CD4-positive, CD25-positive, alpha-beta regulatory T cell (primary cell): ENCODE measurements at places on chromosomes 1 and 21. TPM values are rescaled to one million over a fixed set of nuclear protein-coding genes. Genes with fewer than 3 reads are reported as not detected.
A peak's percentile ranks its signal among the peaks of the same experiment; 100 is the strongest.

DNA sequence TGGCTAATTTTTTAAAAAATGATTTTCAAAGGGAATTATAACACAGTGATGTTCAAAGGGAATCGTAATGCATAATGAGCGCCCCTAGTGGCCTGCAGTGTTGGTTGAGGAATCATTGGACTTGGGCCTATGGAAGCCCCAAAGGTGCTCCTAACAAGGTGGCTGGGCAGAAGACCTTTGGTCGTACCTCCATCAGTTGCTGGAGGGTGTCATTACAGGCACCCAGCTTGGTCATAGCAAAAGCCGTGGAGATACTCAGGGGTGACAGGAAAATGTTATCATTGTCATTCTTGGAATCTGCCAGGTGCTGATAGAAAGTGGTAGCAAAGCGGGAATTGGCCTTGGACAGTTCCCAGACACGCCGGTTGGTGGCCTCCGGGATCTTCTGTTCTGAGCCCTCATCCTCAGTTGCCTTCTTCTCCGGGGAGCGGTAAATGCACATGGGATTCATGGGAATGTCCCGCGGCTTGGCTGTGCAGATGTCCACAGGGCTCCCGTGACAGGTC, 2.7 kb downstream of the SERPINC1 start:
- H3K4me1 ChIP-seq, result no peaks in the 10 kb centered on the region
- no peak for DNase-seq
- H3K27ac ChIP-seq, result no peak overlapping the region
- H3K36me3 ChIP-seq, result no peaks in the 10 kb centered on the region
- H3K4me3 ChIP-seq, result no peak overlapping the region

- no peaks in the 10 kb centered on the region for H3K27me3 ChIP-seq
- peaks cover 9% of the 10 kb centered on the region for H3K4me1 ChIP-seq
Measured at GRCh38 chr1:24898909-24899439, 31.1 kb downstream of the RUNX3 start.

GRCh38 chr1:15088281-15088971, 65.1 kb upstream of the TMEM51 start:
- H3K27ac ChIP-seq, result no peak overlapping the region
- no peak for DNase-seq
- H3K4me1 ChIP-seq, result no peaks in the 10 kb centered on the region
- no peaks in the 10 kb centered on the region for H3K27me3 ChIP-seq

GRCh38 chr1:37137014-37137413, 102.7 kb upstream of the GRIK3 start:
- DNase-seq, result no peak
- H3K4me1 ChIP-seq, result no peaks in the 10 kb centered on the region
- no peaks in the 10 kb centered on the region for H3K27me3 ChIP-seq
- no peak overlapping the region for H3K27ac ChIP-seq

- no peaks in the 10 kb centered on the region for H3K36me3 ChIP-seq
- H3K4me1 ChIP-seq, result no peaks in the 10 kb centered on the region
- H3K27me3 ChIP-seq, result no peaks in the 10 kb centered on the region
- no peak for DNase-seq
- no peak overlapping the region for H3K27ac ChIP-seq
- H3K4me3 ChIP-seq, result no peak overlapping the region
Measured at GRCh38 chr1:41840592-41841246, 78.0 kb downstream of the HIVEP3 start.

DNA sequence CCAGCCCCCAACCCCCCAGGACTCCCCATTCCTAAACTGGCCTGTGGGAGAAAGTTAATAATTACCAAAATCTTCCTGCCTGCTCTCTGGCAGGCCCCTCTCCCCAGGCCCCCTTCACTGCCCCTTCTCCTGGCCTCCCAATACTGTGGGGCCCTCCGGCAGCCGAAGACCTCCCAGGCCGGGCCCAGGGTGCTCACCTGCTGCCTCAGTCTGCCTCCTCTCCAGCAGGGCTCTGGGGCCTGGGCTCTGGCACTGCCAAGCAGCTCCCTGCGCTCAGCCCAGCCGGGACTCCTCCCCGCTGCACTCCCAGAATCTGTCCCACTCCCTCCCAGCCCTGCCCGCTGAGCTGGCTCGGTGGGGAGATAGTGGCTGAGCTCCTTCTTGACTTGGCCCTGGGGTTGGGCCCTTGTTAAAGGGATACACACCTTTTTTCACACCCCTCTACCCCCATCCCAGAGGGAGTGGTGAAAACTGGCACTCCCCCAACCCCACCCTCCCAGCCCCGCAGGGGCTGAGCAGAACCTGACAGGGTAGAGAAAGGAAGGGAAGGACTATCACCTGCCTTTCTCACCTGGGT, at the start of gene S100A16:
Gene S100A16, minus strand, starts transcription at position 383 of the 577 bp plus-strand sequence. CDS start 4,986 bp downstream, outside the sequence.
- no peaks in the 10 kb centered on the region for H3K27me3 ChIP-seq
- no peak within 1 kb of the TSS for H3K27ac ChIP-seq
- no peak within 1 kb of the TSS for H3K4me3 ChIP-seq

CLIC4 gene
- polyA plus RNA-seq, result 0.09 TPM

- no peaks in the 10 kb centered on the region for H3K4me1 ChIP-seq
- DNase-seq, result no peak
- H3K27me3 ChIP-seq, result no peaks in the 10 kb centered on the region
- H3K4me3 ChIP-seq, result no peak overlapping the region
- H3K27ac ChIP-seq, result no peak overlapping the region
Measured at GRCh38 chr1:230507236-230507635, 81.1 kb upstream of the PGBD5 start.

- no peaks in the 10 kb centered on the region for H3K27me3 ChIP-seq
- no peak overlapping the region for H3K27ac ChIP-seq
- DNase-seq, result no peak
- H3K4me1 ChIP-seq, result no peaks in the 10 kb centered on the region
- H3K36me3 ChIP-seq, result no peaks in the 10 kb centered on the region
Measured at GRCh38 chr21:32427958-32428623, 15.6 kb downstream of the EVA1C start.

DNA sequence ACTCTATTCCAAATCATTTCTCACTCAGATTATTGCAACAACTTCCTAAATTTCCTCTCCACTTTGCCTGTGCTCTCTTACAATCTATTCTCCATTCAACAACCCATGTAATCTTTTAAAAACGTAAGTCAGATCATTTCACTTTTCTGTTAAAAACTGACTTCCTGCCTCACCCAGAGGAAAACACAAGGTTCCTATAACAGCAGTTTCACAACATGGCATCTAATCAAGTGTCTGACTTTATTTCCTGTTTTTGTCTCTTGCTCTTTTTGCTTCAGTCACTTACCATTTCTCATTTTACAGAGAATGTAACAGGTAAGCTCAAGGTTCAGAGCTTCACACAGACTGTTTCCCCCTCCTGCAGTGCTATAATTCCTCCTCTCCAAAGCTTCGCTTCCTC, 560.7 kb downstream of the LRRIQ3 start:
- no peak overlapping the region for H3K4me3 ChIP-seq
- H3K4me1 ChIP-seq, result no peaks in the 10 kb centered on the region
- H3K27ac ChIP-seq, result no peak overlapping the region
- H3K27me3 ChIP-seq, result no peaks in the 10 kb centered on the region
- H3K36me3 ChIP-seq, result no peaks in the 10 kb centered on the region

- no peak overlapping the region for H3K4me3 ChIP-seq
- no peaks in the 10 kb centered on the region for H3K27me3 ChIP-seq
- no peak overlapping the region for H3K27ac ChIP-seq
- H3K4me1 ChIP-seq, result no peaks in the 10 kb centered on the region
- H3K36me3 ChIP-seq, result no peaks in the 10 kb centered on the region
Measured at GRCh38 chr1:167849666-167850065, 64.3 kb downstream of the ADCY10 start.

- no peak overlapping the region for H3K27ac ChIP-seq
- H3K36me3 ChIP-seq, result no peaks in the 10 kb centered on the region
- H3K27me3 ChIP-seq, result no peaks in the 10 kb centered on the region
Measured at GRCh38 chr1:230310381-230311163, 115.6 kb downstream of the PGBD5 start.

DNA sequence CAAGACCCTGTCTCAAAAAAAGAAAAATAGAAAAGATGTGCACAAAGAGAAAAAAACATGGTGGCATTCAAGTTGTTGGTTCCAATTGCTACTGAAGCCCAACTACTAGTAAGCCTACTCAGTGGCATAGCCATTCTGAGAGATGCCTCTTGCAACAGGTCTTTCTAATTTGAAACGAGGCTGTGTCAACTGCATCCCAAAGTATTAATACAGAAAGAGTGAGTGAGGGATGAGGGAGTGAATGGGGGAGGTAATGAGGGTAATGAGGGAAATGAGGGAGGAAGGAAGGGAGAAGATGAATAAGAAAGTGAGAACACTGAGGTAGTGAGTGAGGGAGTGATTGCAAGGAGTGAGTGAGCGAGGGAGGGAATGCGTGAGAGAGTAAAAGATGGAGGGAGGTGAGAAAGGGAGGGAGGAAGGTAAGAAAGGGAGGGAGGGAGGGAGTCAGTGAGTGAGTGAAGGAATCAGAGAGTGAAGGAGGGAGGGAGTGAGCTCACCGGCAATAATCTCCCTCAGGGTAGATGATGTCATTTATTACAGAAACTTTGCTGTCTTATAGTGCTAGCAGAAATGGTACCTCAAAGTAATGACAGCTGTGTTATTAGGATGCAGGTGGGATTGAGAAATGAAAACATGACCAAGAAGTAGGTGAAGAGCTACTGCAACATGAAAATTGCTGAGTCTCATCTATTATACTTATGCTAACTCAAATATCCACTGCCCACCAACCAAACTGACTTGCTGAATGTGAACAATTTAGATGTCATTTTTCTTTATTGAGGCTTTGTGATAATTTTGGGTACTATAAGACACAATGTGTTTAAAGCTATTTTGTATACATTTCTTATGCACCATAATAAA, 75.6 kb upstream of the ADAM30 start:
- no peak overlapping the region for H3K27ac ChIP-seq
- H3K36me3 ChIP-seq, result peaks cover 16% of the 10 kb centered on the region
- no peaks in the 10 kb centered on the region for H3K4me1 ChIP-seq
- H3K4me3 ChIP-seq, result no peak overlapping the region
- no peaks in the 10 kb centered on the region for H3K27me3 ChIP-seq
- DNase-seq, result no peak

DNA sequence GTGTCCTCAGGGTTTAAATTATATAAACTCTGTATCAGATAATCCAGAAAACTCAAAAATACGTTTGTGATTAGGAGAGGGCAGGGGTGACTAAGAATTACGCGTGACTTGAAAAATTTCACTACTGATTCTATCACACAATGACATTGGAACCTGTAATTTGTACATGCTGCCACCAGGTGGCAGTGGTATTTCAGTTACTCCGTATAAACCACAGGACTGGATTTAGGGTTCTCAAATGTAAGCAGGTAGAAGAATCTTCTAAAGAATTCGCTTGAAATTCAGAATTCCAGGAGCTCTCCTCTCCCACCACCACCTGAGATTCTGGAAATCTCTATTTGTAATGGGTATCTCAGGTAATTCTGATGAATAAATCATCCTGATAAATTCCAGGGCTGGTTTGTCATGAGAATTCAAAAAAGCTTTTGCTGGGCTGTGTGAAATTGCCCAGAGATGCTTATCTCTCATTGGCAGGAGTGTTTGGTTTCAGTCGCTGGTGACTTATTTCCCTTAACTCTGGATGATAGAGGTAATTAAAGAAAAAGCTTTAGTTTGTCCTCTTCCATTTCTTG, 1.7 kb upstream of the KRTAP7-1 start:
- H3K4me1 ChIP-seq, result no peaks in the 10 kb centered on the region
- peaks cover 7% of the 10 kb centered on the region for H3K27me3 ChIP-seq
- no peaks in the 10 kb centered on the region for H3K36me3 ChIP-seq
- H3K4me3 ChIP-seq, result no peak overlapping the region

- DNase-seq, result no peak
- no peak overlapping the region for H3K4me3 ChIP-seq
- peaks cover 4% of the 10 kb centered on the region for H3K27me3 ChIP-seq
- no peaks in the 10 kb centered on the region for H3K36me3 ChIP-seq
Measured at GRCh38 chr1:230568676-230569075, 73.6 kb upstream of the COG2 start.

GBP6 gene
- polyA plus RNA-seq, result 0.30 TPM

SRGAP2 gene
- 9.2 TPM for polyA plus RNA-seq

DNA sequence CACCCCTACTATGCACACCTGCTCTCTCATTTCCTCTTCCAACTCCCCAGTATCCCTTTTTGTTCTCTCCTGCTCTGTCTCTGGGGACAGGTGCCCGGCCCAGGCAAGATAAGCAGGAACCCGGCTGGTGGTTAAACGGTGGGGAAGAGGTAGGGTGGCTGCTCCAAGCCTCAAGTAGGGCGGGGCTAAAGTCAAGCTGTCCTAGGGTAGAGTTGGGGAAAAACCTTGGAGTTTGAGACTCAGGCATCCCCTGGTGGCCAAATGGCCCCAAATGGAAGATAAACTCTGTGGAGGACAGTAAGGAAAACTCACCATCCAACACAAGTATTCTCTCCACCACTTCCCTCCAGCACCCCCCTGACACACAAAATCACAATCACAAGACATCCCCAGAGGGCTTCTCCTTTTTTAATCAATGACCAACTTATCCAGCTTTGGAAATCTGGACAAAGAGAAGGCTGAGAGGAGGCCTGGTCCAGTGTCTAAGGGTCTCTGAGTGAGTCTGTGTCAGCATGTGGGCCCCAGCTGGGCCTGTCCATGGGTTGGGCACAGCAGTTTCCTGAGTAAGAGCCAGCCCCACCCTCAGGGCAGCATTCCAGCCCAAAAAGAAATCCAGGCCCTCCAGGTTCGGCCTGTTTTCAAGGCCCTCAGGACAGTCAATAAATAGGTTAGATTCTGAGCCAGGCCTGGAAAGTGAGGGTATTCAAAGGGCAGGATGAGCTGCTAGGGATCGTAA, 9.8 kb downstream of the POMGNT1 start:
- H3K27me3 ChIP-seq, result no peaks in the 10 kb centered on the region
- no peak for DNase-seq
- no peak overlapping the region for H3K4me3 ChIP-seq
- H3K36me3 ChIP-seq, result peaks cover 29% of the 10 kb centered on the region
- H3K27ac ChIP-seq, result no peak overlapping the region

- H3K4me1 ChIP-seq, result peaks cover 3% of the 10 kb centered on the region
- H3K27ac ChIP-seq, result no peak overlapping the region
- DNase-seq, result peak; percentile 30
- no peaks in the 10 kb centered on the region for H3K36me3 ChIP-seq
Measured at GRCh38 chr1:150168960-150169601, 19.4 kb downstream of the PLEKHO1 start.

DNA sequence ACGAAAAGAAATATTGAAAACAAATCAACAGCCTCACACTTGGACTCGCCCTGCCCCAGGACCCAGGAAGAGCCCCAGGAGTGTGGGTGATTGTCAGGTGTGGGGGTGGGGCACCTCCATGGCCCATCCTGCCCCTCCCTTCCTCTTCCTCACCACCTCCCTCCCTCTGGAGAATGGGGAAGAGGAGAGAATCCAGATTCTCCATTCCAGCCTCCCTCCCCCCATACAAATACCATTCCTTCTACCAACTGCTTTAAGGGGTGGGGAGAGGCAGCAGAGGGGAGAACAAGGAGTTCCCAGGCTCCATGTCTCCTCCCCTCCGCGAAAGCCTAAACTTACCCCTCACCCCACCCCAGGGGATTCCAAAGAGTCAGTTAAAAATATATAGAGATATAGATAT, 36.7 kb downstream of the MEF2D start:
- H3K36me3 ChIP-seq, result peaks cover 44% of the 10 kb centered on the region
- H3K27me3 ChIP-seq, result no peaks in the 10 kb centered on the region
- DNase-seq, result no peak
- no peak overlapping the region for H3K27ac ChIP-seq
- H3K4me3 ChIP-seq, result no peak overlapping the region
- peaks cover 5% of the 10 kb centered on the region for H3K4me1 ChIP-seq
